Mucosa of descending colon (tissue), 3 donors: ENCODE measurements at places on chromosomes 1 and 21. TPM values are rescaled to one million over a fixed set of nuclear protein-coding genes. Genes with fewer than 3 reads are reported as not detected.

GRCh38 chr1:25135909-25136308, 96.4 kb downstream of the SYF2 start:
- DNase-seq = no peak

DNA sequence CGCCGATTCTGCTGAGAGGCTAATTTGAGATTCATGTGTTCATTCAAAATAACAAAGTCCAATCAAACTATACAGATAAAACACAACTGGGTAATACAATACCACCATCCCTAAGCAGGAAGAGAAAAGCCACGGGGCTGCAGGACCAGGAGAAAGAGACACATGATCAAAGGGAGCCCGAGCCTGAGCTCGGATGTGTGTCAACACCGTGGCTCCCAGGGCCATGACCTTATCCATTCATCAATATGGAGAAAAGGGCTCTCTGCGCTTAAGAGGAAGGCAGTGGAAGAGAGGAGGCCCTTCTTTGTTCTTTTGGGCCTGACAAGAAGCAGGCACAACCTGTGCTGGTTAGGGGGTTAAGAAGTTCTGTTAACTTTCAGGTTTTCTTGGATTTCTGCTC, 56.7 kb downstream of the HUNK start:
- no peak for DNase-seq

DNA sequence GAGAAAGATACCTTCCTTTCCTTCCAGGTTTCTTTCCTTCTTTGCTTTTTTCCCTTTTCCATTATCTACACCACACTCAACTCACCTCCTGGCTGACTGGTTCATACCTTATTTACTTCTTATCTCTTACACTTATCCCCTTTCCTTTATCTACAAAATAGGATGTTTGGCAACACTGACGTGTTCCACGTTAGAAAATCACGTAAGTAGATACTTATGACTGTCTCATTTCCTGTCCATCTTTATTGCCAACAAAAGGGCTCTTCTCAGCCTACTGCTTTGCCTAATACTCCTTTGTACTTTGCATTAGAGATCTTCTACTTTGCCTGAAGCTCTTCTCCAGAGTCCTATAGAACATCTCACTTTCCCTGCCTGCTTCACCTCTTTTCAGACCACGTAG, 25.1 kb downstream of the SYNJ1 start:
- DNase-seq = no peak

GRCh38 chr1:56531624-56532349, 47.6 kb downstream of the PLPP3 start:
- DNase-seq = no peak

GRCh38 chr1:199794105-199794863, 233.2 kb upstream of the NR5A2 start:
- DNase-seq = no peak

GRCh38 chr1:155048449-155049334, 2.4 kb upstream of the ADAM15 start:
- DNase-seq = no peak

DNA sequence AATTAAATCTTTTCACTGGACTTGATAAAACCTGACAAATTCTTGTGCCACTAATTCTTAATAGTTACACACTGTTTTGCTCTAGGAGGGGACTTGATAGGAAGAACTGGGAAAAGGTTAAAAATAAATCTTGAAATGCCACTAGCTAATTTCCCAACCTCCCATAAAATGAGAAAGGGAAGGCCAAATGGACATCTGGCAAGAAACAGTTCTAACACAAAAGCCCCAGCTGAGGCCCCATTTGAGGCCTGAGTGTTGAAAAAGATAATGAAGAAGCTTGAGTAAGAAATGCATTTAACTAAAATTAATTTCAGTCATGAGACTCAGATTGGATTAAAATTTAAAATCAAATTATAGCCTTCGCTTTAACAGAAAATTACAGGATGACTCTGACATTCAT, 11.2 kb upstream of the RAP1GAP start:
- DNase-seq = no peak

DNA sequence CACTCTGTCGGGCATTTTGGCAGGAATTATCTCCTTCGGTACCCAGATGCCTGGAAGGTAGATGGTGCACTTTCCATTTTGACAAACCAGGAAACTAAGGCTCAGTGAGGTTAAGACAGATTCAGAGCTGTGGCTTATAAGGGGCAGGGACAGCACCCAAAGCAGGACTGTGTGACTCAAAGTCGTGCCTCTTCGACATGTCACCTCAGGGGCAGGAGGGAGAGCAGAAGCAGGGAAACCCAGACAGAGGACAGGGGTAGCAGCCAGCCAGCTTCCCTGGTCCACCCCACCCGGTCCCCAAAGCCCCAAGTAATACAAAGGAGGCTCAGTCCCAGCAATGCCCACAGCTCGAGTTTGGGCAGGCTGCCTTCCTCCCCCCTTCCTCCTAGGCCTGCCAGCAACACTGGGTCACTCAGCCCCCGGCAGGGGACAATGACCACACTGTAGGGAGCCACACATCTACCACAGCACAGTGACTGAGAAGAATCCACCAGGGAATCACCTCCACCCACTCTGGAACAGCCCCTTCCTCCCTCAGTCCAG, 2.5 kb downstream of the RHOC start:
- DNase-seq = no peak

DNA sequence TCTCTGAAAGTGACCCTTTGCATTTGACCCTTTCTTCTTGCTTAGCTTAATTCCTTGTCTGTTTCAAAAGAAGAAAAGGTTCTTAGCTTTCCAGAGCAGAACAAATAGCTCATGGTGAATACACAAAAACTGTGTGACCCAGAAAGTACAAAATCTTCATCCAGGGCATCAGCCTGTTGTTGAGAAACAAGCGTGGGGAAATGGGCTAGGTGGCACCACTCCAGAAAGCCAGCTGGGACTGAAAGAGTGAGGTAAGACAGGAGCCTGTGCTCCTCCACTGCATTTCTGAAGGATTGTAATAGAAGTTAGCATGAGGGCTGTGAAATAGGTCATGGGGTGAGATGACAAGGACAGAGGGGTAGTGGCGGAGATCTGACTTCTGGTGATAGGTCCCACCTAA, 45.8 kb downstream of the CYP2J2 start:
- DNase-seq = no peak

DNA sequence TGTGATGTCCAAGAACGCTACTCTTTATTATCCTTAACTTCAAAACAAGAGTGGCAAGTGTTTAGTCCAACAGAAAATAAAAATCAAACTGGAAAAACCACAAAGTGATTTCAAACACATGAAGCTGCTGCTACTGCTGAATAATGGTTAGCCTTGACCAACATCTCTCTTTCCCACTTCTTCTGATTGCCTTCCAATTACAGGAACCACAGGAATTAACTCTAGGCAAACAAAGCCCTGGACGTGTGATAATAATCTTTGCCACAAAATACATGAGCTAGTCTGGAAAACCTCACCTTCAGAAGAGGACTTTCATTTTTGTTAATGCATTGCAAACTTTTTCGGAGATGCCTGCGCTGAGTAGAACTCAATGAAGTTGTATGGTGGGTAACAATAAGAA, 48.6 kb upstream of the COL11A1 start:
- DNase-seq = no peak

The SSX2IP gene
- 14.4 TPM for total RNA-seq

The S100A16 gene
- 79.9 TPM for total RNA-seq

The TENT5C gene
- total RNA-seq = 32.1 TPM

The PLPPR4 gene
- 0.17 TPM for total RNA-seq
